ENCODE measurements at places on chromosomes 1 and 21.

DNA sequence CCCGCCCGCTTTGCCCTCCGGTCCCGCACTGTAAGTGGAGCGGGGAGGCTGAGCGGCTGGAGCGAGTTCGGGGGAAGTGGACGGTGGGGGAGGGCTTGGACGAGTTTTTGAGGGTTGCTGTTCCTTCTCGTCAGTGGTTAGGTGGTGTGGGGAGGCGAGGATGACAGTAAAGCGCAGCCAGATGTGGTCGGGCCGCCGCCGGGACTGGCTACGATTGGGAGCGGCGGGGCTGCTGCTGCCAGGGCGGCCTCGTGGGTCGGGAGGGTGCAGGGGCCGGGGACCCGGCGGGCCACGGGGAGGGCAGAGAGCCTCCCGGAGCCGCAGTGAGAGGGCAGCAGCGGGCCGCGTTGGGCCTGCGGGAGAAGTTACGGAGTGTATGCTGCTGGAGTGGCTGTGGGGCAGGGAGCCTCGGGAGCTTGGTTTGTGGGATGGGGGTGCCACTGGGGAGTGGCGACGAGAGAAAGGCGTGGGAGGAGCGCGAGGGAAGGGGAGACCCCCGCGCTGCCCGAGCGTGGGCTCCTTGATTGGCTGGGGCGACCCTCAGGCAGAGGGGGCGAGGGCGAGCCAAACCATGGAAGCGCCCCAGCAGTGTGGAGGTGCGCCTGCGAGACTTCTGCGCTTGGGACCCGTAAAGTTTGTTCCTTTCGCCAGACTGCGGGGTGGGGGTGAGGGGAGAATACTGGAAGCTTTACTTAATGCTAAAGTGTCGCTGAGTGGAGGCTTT is 2.1 kb downstream of the ADGRL2 start:
- peak; percentile 23 for DNase-seq

- DNase-seq, result no peak
Observed at GRCh38 chr1:12157366-12158231, 9.2 kb upstream of the TNFRSF1B start.

GRCh38 chr1:21952786-21953520 is 15.8 kb upstream of the HSPG2 start:
- DNase-seq, result no peak

GRCh38 chr1:76115171-76115570 is 40.6 kb downstream of the ST6GALNAC3 start:
- DNase-seq, result no peak

- DNase-seq, result no peak
Observed at GRCh38 chr1:243733670-243734307, 116.3 kb downstream of the AKT3 start.

GRCh38 chr21:23384679-23385078 is 2222.6 kb downstream of the MRPL39 start:
- DNase-seq, result no peak

GRCh38 chr1:44721485-44722361 is 9.2 kb downstream of the RNU5D-1 start:
- no peak for DNase-seq

GRCh38 chr1:213201380-213202155 is 150.5 kb downstream of the RPS6KC1 start:
- DNase-seq, result no peak

- peak; percentile 54 for DNase-seq
Observed at GRCh38 chr1:210400043-210400840, 71.5 kb downstream of the HHAT start.

DNA sequence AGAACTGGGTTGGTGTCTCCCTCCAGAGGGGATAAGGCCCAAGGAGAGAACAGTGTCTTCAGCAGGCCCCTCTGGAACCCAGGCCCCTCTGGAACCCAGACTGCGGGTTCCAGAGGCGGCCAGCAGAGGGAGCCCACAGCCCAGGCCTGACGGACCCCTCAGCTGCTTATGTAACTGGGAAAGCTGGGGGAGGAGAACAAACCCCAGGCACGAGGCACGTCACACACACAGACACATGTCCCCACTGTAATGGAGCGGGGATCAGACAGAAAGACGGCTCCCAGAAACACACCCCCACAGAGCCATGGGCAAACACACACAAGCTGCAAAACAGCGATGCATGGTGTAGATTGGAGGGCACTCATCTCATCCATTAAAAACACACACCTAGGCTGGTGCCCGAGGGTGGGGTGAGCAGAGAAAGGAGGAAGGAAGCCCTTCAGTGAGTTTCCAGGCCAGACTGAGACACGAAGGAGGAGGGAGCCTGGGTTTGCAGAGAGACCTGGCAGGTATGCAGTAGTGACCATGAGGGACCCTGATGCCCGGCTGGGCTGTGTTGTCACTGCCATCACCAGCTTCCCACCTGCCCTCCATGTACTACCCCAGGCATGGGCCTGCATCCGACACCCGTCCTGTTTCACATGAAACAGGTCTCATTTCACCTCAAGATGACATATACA is 2.8 kb upstream of the IGSF8 start:
- peak; percentile 78 for DNase-seq

- no peak for DNase-seq
Observed at GRCh38 chr1:190663962-190664361, 186.3 kb upstream of the BRINP3 start.

DNA sequence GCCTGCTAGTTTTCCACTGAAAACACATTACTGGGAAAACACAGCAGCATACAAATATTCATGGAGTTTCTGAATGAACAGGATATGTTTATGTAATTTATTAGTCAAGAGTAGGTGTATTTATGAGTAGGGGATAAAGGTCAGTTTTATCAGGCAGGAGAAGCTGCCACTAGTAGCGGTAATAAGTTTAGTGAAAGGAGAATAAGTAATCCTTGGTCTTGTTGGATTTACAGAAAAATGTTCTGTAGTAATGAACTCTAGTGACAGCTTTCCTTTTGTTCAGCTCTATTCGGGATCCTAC is 1.2 kb downstream of the MAST2 start:
- no peak for DNase-seq

- no peak for DNase-seq
Observed at GRCh38 chr1:160058087-160058486, 11.9 kb downstream of the KCNJ10 start.

- no peak for DNase-seq
Observed at GRCh38 chr1:230643908-230644307, 1.6 kb downstream of the COG2 start.

DNA sequence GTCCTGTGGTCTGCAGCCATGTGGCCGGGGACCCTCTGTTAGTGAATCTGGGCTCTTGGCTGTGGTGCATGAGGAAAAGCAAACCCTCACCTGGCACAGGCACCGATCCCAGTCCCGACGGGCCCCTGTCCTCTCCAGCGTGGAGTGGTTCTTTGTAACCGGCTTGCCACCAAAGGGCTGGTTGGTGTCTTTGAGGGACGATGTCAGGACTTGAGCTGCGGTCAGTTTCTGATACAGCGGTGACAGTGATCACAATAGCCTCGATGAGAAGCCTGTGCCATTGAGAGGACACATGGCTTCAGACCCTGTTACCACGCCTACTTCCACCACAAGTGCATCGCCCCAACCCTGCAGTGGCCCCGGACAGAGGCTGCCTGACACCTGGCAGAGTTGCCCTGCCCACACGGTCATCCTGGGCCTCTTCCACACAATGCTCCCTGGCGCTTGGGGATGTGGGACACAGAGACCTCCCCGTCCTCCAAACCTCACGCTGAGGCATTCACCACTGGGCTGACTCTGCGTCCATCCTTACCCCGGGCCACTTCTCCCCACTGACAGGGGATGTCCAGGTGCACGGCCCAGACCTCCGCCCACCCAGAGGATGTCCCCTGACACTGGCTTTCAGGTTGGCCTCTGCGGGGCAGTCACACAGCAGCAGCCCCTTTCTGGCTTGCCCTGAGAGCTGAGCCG is 18.8 kb upstream of the ACTRT2 start:
- DNase-seq, result no peak

GRCh38 chr1:152497273-152497672 is 13.3 kb upstream of the LCE5A start:
- no peak for DNase-seq

DNA sequence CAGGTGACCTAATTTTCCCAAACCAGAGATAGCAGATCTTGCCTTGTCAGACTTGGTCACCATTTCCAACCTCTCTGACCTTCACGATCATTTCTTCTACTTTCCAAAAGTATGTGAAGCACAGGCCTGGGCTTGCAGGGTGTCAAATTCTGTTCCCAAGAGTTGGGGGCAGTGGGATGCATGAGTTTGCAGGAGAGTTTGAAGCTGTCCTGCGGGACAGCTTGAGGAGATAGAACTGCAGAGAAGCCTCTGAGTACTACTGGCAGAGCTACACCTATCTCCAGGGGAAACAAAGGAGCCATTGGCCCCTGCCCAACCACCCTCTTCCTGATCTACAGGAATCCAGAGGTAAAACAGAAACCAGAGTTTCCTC is 11.3 kb downstream of the TXNIP start:
- DNase-seq, result no peak

Data from COR-L47 (cell line).